ENCODE measurements at places on chromosomes 5 and 9.

DNA sequence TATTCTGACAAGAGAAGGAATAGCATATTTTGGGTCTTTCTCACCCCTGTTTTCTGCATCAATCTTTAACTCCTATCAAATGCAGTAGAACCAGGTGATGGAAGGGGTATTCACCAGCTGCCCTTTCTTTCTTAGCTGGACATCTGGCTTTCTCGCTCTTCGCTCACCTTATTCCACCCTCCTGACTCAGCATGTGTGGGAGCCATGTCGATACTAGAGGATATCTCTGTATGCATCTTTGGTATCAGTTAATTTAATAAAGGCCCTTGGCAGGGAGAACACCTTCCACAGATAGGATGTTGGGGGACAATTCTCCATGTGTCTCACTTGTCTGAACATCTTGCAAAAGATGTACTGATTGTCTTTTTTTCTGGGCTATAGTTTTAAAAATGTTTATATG is 71.5 kb downstream of the ZNF474 start:
- no peak for DNase-seq

DNA sequence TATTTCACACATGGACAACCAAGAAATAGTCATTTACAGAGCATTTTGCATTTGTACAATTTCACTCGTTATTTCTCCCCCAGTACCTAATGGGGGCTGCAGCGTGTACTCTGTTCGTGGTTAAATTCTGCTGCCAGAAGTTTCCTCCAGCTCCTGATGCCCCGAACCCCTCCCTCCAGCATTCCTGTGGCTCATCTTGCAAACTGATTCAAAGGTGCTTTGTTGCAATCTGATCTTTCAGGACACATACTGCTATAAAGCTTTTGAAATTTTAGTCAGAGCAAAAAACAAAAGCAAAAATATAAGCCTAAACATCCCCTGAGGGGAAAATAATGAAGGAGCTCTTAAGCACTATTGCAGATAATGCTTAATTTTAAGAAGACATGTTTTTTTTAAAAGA is 27.7 kb downstream of the UBLCP1 start:
- DNase-seq: no peak

DNA sequence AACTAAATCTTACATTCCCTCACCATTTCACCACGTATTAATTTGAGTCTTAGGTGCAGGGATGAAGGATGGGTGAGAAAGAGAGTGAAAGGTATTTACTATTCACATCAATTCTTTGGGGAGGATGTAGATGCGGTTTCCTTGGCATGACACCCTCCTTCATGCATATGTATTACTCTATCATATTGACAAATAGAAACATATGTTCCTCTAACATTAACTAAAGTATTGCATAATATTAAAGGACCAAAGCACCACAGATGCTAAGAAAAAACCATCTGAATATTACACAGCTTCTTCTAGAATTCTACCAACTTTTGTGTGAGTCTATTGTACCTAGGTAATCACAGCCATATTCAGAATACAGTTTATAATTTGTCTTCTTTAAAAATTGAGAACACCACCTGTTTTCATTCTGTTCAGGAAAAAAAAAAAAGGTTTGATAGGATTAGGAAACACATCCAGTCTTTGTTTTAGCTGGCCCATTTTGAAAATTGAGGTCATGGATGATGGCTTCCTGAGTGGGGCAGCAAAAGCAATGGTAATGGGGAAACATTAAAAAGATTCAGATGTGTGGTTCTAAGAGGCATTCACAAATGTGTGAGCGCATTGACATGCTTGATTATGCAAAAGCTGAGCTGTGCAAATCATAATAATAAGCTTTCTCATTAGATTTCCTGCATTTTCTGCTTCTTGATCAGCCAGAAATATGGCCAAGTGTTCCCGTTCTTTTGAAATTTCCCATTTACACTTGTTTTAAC is 1011.5 kb upstream of the NUDT12 start:
- DNase-seq: no peak

DNA sequence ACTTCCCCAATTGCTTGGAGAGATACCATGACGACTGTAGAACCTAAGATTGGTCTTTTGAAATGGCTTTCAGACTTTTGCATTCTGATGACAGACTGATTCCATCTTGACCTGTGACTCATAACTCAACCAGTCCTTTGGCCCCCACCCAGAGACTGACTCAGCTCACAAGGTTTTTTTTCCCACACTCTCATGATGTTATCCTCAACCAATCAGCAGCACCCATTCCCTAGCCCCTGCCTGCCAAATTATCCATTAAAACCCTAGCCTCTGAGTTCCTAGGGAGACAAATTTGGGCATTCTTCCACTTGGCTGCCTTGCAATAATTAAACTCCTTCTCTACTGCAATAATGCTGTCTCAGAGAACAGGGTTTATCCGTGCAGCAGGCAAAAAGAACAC is 1263.3 kb upstream of the CDH9 start:
- no peak for DNase-seq

GRCh38 chr9:7844242-7844641 is 44.7 kb upstream of the DMAC1 start:
- no peak for DNase-seq

DNA sequence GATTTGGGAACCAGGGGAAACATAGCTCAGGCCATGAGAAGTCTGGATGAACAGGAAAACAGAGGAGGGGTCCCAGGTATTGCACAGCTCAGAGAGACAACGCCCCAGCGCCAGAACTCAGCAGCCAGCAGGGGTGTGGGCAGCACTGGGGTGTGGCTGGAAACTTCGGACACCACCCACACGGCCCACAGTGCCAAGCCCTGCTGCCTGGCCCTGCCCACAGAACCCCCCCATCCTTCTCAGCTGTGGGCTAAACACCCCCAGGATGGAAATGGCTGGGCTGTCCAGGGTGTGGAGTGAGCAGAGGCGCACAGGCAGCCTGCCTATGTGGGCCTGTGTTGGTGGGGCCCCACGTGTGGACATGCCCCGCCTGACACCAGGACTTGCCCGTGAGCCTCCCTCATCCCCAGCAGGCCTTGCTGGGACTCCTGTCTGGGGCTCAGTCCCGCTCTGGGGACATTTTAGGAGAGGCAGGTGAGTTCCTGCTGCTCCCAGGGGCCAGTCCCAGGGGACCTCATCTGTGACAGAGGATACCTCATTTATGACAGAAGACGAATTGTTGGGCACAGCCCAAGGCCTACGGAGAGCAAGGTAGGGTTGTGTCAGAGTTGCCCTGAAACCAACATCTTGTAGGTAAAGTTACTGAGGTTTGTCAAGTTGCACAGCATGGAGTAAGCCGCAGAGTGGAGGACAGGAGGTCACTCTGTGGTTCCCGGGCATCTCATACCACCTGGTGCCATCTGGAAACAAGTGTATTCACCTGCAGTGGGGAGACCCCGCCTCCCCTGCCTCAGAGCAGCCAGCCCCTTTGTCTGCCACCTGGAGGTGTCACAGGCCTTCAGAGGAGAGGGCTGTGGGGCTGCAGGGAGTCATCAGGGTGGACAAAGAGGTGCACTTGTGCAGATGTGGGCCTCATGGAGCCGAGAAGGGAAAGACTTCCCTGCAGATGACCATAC is 183.2 kb downstream of the AUH start:
- DNase-seq: no peak

- no peak for DNase-seq
Measured at GRCh38 chr9:109817846-109818472, 38.0 kb downstream of the PALM2AKAP2 start.

Measured in T follicular helper cell (primary cell).